Natural killer cell (primary cell): ENCODE measurements at places on chromosomes 3 and 15. TPM values are rescaled to one million over a fixed set of nuclear protein-coding genes. Genes with fewer than 3 reads are reported as not detected.
A peak's percentile ranks its signal among the peaks of the same experiment; 100 is the strongest.

CKMT1B gene
- total RNA-seq: not detected

SLC38A3 gene
- not detected for total RNA-seq

SLC30A4 gene
- 9.2 TPM for total RNA-seq

DNAH12 gene
- total RNA-seq: 0.21 TPM

GPR87 gene
- not detected for total RNA-seq

DNA sequence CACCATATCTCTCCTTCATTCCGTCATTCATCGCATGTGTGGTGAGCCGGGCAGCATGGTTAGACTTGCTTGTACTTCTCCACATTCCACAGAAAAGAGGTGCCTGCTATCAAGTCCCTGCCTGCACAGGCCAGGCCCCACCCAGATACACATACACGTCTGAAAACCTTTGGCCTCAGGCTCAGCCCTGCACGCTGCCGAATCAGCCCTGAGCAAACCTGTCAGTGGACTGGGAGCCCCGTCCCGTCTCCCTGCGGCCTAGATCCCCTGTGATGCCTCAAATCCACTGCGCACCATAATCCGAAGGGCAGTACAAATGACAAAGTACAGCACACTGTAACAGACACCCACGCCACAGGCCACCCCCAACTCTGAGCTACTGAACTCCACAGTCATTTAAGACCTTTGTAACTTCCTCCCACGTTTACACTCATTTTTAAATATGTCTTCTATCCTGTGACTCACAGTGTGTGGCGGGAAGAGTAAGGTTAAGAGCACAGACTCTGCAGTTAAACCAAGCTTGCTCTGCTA lies 67.1 kb downstream of the MB21D2 start:
- H3K4me3 ChIP-seq: no peak overlapping the region
- H3K36me3 ChIP-seq: no peaks in the 10 kb centered on the region
- no peak for DNase-seq
- H3K27me3 ChIP-seq: no peaks in the 10 kb centered on the region
- no peak overlapping the region for H3K27ac ChIP-seq

- no peaks in the 10 kb centered on the region for H3K27me3 ChIP-seq
- H3K36me3 ChIP-seq: no peaks in the 10 kb centered on the region
- peaks cover 2% of the 10 kb centered on the region for H3K4me1 ChIP-seq
- H3K4me3 ChIP-seq: no peak overlapping the region
- no peak overlapping the region for H3K27ac ChIP-seq
Measured at GRCh38 chr15:62637574-62637897, 405.0 kb upstream of the TPM1 start.

GRCh38 chr3:113254171-113254947 lies 43.0 kb downstream of the BOC start:
- H3K36me3 ChIP-seq: no peaks in the 10 kb centered on the region
- DNase-seq: no peak
- H3K4me3 ChIP-seq: no peak overlapping the region
- no peak overlapping the region for H3K27ac ChIP-seq
- H3K4me1 ChIP-seq: no peaks in the 10 kb centered on the region
- no peaks in the 10 kb centered on the region for H3K27me3 ChIP-seq

DNA sequence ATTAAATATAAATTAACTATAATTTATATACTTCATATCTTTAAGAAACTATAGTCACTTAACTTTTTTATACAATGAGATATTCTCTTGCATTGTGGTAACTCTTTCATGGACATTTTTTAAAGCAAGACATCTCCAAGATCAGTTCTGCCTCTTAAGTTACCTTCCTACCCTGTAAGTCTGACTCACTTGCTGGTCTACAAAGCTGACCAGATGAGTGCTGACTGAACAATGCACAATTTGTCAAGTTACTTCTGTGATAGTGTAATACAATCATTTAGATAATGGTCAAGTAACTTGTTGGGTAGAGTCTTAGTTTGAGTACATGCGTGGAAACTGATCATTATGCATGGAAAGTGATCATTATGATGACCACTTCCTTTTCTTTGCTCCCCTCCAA lies 145.9 kb downstream of the MEIS2 start:
- no peaks in the 10 kb centered on the region for H3K4me1 ChIP-seq

DNA sequence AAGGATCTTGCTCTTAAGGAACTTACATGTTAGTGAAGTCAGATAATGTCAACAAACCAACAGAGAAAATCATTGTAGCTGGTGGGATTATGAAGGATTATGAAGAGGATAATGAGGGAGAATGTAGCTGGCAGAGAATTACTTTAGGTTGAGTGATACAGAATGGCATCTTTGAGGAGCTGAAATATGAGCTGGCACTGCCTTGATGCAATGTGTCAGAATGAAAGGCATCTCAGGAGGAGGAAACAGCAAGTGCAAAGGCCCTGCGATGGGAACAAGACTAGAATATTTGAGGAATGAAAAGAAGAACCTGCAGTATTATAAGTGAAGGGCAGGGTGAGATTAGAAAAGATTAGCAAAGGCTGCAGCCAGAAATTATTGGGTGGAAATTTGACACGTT lies 237.2 kb upstream of the ADAMTS9 start:
- DNase-seq: no peak
- H3K4me3 ChIP-seq: no peak overlapping the region
- H3K27ac ChIP-seq: no peak overlapping the region
- no peaks in the 10 kb centered on the region for H3K36me3 ChIP-seq

GRCh38 chr15:69075440-69075839 lies 60.9 kb downstream of the NOX5 start:
- no peak overlapping the region for H3K4me3 ChIP-seq
- H3K27ac ChIP-seq: no peak overlapping the region
- peaks cover 8% of the 10 kb centered on the region for H3K4me1 ChIP-seq
- H3K27me3 ChIP-seq: no peaks in the 10 kb centered on the region
- H3K36me3 ChIP-seq: no peaks in the 10 kb centered on the region

DNA sequence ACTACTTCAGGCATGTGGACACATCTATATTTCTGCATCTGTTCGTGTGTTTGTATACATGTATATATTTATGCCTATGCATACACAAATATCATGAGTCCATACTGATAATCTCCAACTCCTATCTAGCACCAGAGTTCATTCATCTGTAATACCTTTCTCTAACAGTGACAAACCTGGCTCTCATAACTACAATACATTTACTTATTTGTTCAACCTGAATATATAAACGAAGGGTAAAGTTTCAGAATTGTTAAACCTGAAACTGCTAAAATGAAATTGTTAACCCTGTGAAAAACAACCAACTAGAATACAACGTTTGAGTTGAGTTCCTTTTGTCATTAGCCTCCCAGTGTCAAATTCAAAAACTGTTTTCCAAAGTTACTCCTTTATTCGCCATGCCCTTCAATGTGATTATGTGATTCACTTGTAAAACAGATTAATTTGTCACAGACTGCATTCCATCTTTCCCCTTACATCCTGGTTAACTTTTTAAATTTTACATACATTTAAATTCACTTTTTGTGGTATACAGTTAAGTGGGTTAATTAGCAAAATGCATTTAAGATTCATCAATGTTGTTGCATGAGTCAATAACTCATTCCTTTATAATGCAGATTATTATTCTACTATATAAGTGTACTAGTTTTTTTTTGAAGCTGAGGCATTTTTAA lies 58.5 kb downstream of the PIK3R4 start:
- peaks cover 44% of the 10 kb centered on the region for H3K36me3 ChIP-seq
- no peak for DNase-seq

DNA sequence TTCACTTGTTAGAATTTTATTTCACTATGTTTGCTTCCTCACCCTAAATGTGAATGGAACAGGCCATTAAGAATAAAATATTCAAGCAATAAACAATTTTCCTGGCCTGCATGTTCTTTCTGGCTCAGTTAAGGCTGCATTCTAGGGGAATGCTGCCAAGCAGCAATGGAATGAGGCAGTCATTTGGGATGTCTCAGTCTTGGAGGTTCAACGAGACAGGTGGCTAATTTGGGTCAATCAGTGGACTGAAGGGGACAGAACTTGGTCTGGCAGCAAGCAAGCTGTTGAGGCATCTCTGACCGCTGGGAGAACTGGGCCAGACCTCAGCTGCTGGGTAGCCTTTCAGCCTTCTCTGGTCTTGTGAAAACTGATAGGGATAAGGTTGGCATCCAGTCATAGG lies 241.6 kb downstream of the NLGN1 start:
- H3K4me3 ChIP-seq: no peak overlapping the region
- H3K27ac ChIP-seq: no peak overlapping the region
- H3K4me1 ChIP-seq: no peaks in the 10 kb centered on the region
- no peaks in the 10 kb centered on the region for H3K36me3 ChIP-seq
- no peak for DNase-seq

DNA sequence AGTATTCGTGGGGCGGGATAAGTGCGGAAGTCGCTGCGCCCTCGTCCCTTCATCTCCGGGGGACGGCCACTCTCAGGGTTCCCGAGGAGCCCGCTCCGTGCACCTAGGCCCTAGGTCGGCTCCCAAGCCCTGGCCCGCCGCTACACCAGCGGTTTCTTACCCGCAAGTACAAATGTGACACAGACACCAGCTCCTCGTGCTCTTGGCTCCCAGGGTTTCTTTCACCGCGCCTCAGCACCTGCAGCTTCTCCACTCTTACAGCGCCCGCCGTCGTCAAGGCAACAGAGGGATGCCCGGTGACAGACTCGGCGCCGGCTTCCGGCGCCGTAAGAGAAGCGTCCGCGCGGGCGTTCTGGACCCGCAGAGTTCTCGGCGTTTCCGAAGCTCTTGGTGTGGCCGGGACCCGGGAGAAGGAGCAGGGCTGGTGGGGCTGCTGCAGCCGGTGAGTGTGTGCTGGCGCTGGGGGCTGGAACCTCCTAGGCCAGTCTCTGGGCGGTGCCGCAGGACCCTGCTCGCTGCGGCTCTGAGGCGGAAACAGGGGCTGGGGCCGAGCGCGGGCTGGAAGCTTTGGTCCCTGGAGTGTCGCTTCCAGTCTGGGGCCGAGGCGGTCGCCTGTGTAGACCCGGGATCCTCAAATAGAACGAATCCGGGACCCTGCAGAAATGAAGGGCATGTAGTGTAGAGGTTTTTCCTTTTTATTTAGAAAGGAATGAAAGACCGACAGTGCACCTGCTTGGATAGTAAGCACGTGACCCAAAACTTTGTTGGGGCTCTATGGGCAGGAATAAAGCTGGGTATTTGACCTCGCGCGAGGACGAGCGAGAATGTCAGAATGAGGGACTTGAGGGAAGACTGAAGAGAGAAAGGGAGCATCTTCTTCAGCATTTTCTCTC lies 155.4 kb upstream of the GOLGA6L4 start:
- peak; percentile 45 for DNase-seq
- peaks cover 10% of the 10 kb centered on the region for H3K27me3 ChIP-seq
- no peak overlapping the region for H3K27ac ChIP-seq
- H3K4me3 ChIP-seq: peak overlapping the region; percentile 23

DNA sequence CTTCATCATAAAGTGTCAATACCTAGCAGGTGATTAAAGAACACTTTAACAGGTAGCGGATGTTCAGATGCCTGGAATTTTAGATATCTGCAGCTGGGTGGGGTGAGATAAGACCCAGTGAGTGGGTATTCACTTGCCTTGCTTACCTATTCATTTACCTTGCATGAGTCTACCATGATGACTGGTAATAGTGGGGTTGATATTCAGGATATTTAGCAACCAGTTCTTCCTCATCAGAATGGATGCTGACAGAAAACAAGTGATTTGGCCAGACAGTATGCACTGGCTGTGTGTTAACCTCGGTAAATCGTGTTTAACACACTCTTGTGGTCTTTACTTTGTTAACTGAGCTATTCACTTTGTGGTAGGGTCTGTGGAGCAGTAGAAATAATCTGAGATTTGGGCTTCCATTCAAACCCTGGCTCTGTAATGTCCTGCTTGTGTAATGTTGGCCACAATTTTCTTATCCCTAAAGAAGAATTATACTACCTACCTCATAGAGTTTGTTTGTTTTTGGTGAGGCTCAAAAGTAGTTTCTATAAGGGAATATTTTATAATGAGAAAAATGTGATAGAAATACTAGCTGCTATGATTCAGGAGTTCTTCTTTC lies 391.9 kb upstream of the TBL1XR1 start:
- H3K36me3 ChIP-seq: no peaks in the 10 kb centered on the region
- H3K4me1 ChIP-seq: peaks cover 19% of the 10 kb centered on the region
- no peak overlapping the region for H3K27ac ChIP-seq

GRCh38 chr3:173711619-173712018 lies 314.1 kb downstream of the NLGN1 start:
- DNase-seq: no peak
- no peaks in the 10 kb centered on the region for H3K36me3 ChIP-seq
- no peaks in the 10 kb centered on the region for H3K4me1 ChIP-seq
- no peak overlapping the region for H3K4me3 ChIP-seq

GRCh38 chr3:118803096-118803476 lies 231.6 kb downstream of the IGSF11 start:
- no peak overlapping the region for H3K4me3 ChIP-seq
- H3K27ac ChIP-seq: no peak overlapping the region
- DNase-seq: no peak
- H3K27me3 ChIP-seq: no peaks in the 10 kb centered on the region
